ENCODE measurements at places on chromosomes 16 and 17.

DNA sequence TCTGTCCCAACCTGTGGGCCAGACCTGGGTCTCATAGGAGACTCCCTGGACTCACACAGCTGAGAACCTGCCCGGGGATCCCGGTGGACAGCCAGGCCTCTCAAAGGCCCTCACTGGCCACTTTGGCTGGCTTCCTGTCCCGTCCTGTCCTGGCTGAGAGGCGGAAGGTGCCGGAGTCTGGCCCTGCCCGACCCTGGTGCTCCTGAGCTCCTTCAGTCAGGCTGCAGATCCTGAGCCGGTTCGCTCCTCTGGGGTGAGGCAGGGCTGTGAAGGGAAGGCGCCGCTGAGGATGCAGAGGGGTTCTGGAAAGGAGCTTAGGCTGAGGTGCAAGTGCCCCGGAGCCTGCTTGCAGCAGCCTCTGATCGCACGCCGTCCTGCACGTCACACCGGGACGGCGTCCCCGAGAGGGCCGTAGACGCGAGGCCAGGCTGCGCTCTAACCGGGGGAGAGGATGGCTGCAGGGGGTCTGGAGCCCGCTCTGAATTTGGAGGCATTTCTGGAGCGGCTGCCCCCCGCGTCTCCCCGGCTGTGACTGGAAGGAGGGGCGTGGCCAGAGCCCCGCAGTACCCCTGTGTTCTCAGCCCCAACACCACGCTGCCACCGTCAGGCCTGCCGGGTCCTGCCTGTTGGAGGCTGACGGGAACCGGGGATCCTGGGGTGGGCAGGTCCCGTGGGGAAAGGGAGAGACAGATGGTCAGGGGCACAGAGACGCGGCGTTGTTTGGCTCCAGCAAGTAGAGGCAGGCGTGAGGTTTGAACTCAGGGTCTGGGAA, 4.1 kb downstream of the HGS start:
- no peak for DNase-seq

- DNase-seq, result no peak
These were observed 40.5 kb downstream of the DHRS7B start for GRCh38 chr17:21167303-21167702.

GRCh38 chr17:64174686-64175456, 44.9 kb upstream of the ERN1 start:
- DNase-seq, result no peak

DNA sequence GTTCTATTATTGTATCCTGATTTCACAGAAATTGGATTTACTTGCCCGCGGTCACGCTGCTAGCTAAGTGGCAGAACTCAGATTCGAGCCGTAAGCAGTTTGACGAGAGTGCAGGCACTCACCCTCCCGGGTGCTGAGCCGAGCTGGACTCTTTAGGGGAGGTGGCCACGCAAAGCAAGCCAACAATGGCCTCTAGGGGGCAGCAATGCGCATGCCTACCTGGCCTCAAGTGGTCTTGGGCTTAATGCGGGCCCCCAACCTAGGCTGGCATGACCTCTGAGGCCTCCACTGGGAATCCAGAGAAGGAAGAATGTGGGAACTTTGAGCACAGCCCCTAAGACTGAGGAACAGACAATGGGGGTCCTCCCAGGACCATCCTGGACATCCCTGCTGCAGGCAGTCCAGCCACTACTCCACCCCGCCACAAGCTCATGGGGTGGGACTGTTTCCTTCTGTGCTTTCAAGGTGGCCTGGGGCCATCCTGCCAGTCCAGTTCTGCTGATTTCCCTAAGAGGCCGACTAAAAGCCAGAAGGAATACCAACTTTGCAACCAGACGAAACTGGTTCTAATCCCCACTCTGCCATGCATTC, 276.5 kb downstream of the XYLT1 start:
- DNase-seq, result no peak

- DNase-seq, result no peak
These were observed 46.8 kb downstream of the PLXDC1 start for GRCh38 chr17:39104657-39105056.

DNA sequence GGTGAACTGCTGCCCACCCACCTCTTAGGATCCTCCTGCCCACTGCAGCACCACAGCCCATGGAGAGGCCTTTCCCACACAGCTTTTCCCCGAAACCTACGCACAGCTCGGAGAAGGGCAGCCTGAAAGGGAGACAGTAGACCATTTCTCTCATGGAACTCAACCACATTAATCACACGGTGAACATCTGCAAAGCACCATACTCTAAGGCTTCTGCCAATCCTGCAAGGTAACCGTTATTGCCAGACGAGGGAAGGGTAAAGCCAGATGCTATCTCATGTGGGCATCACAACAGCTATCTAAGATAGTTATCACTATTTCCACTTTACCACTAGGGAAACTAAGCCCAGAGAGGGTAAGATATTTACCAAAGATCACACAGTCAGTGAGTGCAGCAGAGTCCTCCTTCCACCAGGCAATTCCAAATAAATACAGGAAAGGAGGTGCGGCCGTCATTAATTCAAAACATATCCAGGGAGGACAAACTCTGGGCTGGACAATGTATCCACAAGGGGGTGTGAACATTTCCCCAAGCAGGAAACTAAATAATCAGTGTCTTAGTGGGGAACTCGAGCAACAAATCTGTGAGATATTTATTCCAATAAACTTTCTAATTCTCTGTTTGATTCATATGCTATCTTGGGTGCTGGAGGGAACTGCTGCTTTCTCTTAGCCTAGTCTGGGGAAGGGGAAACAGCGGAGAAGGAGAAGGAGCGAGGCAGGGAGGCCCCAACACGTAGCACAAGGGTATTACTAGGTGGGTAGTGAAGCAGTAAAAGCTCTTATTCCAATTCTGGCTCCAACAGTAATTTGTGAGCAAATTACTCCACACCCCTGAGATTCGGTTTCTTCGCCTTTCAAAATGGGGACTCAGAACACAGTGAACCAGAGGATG, 723 bp downstream of the TMEM186 start:
- DNase-seq, result no peak

GRCh38 chr16:11566398-11566797, 20.3 kb downstream of the LITAF start:
- no peak for DNase-seq

- DNase-seq, result peak; percentile 41
These were observed 11.7 kb upstream of the HS3ST3B1 start for GRCh38 chr17:14289162-14289561.

DNA sequence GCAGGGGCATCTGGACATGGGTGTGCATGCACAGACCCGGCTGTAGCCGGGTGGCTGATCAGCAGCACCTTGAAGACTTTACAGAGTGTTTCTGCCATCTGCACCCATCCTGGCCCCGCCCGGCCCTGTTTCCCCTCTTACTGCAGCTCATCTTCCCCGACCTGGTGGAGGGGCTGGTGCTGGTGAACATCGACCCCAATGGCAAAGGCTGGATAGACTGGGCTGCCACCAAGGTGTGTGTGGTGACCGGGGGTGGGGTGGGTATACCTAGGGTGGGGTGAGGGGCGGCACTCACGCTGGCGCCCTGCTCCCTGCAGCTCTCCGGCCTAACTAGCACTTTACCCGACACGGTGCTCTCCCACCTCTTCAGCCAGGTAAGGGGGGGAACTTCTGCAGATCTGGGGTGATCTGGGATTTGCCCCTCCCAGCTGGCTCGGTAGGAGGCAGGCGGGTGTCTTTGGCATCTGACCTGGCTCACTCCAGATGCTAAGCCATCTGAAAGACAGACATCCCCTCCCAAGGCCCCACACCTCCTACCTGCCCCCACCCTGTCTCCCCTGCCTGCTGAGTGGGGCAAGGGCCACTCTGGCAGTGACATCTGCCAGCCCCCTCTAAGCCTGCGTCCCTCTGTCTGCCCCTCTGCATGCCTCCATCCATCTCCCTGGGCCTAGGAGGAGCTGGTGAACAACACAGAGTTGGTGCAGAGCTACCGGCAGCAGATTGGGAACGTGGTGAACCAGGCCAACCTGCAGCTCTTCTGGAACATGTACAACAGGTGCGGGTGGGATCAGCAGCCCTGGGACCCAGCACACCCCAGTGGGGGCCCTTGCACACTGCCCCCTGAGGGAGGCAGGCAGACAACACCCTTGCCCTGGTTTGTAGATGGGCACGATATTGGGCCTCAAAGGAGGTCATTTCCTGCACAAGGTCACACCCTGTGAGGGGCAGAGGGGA, 6.6 kb downstream of the NDRG4 start:
- no peak for DNase-seq

DNA sequence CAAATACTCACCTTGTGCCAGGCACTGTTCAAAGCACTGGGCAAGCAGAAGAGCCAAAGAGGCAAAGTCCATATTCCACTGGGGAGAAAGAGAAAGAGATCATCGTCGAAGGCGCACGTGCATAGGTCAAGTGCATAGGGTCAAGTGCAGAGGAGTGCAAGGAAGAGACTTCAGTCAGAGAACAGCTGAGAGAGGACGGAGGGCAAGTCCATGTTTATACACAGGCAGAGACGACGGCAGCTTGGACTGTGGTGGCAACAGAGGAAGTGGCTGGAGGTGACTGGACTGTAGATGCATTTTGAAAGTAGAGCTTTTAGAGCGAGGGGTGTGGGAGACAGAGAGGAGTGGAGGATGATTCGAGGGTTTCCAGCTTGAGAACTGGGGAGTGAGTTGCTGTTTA, 74.7 kb upstream of the SDK2 start:
- DNase-seq, result no peak

- DNase-seq, result no peak
These were observed 104.2 kb downstream of the SNX11 start for GRCh38 chr17:48211787-48212186.

- DNase-seq, result no peak
These were observed 3.2 kb downstream of the MCRIP1 start for GRCh38 chr17:81829858-81830257.

- DNase-seq, result no peak
These were observed 17.9 kb downstream of the WNT9B start for GRCh38 chr17:46869296-46869695.

DNA sequence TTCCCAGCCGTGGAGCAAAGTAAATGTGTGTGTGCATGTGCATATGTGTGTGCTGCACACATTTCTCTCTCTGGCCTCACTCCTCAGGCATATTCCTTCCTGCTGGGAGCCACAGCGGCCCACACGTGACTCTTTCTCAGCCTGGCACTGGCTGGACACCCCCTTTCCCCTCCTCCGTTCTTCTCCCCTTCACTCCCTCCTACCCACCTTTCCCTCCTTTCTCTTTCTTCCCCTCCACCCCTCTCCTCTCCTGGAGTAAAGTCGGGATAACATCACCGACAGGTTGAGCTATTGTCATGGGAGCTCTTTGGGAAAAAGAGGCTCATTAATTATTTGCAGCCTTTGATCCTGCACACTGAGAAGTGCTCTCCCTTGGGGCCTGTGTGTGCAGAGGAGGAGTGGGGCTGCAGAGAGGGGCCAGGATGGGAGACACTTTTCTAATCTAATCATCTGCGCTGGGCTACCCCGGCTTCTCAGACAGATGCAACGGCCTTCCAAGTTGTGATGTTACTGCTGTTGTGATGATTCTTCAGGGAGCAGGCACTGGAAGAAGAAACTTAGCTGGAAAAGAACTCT, 126.3 kb upstream of the HSBP1 start:
- no peak for DNase-seq

- no peak for DNase-seq
These were observed 260.8 kb upstream of the PSMD7 start for GRCh38 chr16:74035816-74036215.
